ENCODE measurements at places on chromosomes 2 and 18.

DNA sequence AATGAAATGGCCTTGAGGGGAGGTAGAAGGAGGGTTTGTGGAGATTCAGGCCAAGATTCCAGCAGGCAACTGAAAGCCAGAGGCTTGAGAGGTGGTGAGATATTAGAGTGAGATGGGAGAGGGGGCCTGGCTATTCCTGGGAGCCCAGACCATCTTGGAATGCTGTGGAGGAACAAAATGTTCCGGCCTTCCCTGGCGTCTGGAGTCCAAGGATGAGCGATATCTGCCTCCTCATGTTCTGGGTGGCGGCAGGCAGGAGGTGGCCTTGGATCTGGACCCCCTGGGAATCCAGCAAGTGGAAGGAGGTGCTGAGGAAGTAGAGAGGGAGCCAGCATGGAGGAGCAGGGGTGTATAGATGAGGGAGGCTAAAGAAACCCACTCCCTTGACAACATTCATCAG is 335.9 kb downstream of the CYP26B1 start:
- DNase-seq: no peak

DNA sequence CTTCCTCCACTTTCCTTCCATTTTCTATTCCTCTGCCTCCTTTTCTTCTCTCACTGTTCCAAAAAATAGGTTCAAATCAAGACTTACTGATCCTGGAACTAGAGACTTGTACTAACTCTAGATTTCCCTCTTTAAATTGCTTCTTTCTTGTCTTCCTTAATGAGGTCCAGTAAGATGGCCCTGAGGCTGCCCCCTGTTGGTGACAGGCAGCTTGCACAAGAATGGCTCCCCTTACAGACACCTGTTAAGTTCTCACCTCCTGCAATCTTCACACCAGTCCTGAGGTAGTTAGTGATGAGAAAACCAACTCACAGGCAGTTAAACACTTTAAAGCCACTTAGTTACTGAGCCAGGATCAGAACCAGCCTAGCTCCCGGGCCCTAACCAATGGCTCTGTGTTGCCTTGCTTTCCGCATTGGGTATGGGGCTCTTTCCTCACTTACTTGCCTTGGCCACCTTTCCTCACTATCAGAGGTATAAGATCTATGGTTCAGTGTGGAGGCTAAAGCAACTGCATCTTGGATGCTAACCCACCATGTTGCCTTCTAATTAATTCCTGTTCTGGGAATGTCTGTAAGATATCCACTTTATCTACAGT is 130.6 kb downstream of the AKAIN1 start:
- DNase-seq: peak; percentile 28

DNA sequence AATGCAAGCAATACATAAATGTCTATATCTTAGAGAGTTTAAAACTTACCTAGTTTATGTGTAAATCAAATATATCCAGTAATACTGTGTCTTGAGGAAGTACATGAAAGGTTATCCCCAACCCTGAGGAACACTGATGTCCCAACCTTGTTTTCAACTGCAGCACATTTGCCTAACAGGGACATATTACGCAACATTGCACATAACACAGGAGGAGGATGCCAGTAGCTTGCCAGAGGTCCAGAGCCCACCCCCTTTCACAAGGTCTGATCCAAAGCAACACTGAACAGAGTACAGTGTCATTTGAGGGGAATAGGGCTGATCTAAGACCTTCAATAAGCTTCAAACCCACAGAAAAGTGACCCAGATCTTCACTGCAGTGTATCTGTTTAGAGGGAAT is 678.5 kb downstream of the ARHGAP15 start:
- no peak for DNase-seq

DNA sequence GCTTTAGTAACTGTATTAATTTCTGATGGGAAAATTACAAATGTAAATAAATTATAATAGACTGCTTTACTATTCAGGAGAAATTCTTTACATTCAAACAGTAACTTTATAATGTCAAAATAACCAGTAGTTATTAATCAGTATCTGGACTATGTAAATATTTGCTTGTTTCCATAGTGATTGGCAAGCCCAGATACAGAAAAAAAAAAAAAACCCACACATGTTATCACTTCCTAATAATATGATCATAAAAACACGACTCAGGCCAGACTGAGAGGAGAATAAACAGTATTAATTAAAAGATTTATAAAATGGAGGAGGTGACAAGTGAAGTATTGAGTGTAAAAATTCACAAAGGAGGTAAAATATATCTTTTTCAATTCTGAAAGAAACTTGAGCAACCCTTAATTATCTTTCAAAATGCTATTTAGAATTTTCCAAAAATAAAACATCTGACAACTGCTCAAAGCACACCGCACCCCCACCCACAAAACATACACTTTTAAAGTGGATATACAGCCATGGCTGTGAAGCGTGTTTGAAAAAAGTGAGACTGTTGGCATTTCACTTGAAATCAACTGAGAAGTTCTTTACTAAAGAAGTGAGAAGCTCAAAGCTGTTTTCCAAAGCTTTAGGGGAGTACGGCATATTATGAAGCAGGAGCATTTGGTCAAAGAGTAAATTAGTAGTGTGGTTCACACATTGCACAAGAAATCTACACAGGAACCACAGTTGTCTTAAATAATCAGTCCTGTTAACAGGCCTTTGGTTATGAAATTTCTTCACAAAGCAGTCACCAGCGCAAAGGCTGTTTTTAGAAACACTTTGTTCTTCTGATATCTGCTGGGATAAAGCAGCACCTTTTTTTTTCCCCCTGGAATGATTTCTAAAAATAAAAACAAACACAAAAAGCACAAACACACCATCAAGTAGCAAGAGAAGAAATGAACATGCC is 475.8 kb downstream of the TXNL1 start:
- no peak for DNase-seq

GRCh38 chr2:240205772-240206171 is 65.3 kb upstream of the OTOS start:
- DNase-seq: peak; percentile 71

DNA sequence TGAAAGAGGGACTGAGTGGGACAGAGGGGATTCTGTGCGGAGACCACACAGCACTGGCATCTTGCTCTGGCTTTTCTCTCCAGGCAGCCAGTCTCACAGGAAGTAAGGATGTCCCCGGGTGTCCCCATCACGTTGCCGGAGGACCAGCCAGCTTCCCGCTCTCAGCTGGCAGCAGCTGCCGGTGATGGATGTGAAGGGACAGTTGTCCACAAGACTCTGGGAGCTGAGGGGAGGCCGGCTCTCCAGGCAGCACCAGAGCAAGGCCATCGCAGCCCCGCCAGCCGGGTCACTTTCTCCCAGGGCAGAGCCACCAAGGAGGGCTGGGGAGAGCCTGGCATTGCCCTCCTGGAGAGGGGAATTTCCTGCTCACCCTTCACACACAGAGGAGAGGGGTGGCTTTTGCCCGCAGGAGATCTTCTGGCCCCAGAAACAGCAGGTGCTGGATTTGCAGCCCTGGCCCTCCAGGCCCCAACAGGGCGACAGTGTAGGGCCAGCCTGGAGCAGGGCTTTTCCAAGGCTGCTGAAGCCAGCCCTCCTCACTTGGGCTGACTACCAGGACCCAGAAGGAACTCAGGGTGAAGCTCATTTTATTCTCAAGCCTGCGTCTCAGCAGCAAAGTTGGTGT is 24.0 kb upstream of the B3GNT7 start:
- DNase-seq: no peak
